Stimulated activated CD8-positive, alpha-beta memory T cell treated with anti-CD3 and anti-CD28 coated beads, Interleukin-7, amount 100 ng/mL, for 24 hours (primary cell): ENCODE measurements at places on chromosomes 5 and 9.
A peak's percentile ranks its signal among the peaks of the same experiment; 100 is the strongest.

GRCh38 chr9:110089681-110090370 is 118.1 kb downstream of the C9orf152 start:
- DNase-seq = no peak

DNA sequence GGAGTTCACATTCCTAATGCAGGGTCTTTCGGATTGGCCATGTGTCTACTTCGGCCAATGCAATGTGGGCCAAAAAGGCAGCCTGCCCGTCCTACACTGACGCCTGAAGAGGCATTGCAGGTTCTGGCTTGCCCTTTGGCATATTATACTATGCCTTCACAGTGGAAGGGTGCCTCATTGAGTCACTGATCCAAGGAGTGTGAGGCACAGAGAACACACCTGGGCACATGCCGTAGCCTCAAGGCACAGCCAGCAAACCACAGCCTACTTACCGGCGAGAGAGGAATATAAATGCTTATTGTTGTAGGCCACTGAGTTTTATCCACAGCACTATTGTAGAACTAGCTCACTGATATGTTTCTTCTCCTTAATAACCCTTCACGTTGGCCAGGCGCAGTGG is 409.6 kb downstream of the GADD45G start:
- no peak for DNase-seq

DNA sequence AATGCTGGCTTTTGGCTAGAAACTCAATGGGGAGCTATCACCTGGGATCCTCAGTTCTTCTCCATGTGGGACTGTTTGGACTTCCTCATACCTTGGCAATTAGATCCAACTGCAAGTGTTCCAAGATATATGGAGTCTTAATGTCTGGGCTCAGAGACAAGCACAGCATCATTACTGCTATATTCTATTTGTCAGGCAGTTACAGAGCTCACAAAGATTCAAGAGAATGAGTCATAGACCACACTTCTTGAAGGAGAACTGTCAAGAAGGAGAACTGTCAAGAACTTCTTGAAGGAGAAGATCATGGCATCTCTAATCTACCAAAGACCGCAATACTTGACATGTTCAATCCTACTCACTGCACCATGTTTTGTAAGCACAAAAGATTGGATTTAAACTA is 106.8 kb upstream of the NREP start:
- no peak for DNase-seq

- no peak for DNase-seq
Observed at GRCh38 chr5:95864944-95865504, 42.5 kb upstream of the GLRX start.

DNA sequence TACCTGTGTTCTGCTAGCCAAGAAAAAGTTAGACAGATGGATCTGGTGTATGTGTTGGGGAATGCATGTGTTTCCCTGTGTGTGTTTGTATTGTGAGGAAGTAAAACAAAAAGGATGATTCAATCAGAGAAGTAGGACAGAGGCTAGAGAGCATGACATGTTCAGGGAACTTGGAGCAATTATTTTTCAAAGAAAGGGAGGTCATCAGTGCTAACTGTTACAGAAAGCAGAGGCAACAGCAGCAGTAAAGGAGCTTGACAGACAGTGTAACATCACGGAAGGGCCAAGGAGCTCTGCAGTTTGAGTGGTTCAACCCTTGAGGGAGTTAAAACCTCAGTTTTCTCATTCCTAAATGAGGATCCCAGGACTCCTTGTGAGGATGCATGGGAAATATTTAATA is 13.2 kb downstream of the SPINK1 start:
- no peak for DNase-seq

GRCh38 chr9:35907711-35908503 is 1.4 kb upstream of the SPAAR start:
- DNase-seq = no peak

- no peak for DNase-seq
Observed at GRCh38 chr9:131580358-131580757, 35.0 kb downstream of the PRRT1B start.

DNA sequence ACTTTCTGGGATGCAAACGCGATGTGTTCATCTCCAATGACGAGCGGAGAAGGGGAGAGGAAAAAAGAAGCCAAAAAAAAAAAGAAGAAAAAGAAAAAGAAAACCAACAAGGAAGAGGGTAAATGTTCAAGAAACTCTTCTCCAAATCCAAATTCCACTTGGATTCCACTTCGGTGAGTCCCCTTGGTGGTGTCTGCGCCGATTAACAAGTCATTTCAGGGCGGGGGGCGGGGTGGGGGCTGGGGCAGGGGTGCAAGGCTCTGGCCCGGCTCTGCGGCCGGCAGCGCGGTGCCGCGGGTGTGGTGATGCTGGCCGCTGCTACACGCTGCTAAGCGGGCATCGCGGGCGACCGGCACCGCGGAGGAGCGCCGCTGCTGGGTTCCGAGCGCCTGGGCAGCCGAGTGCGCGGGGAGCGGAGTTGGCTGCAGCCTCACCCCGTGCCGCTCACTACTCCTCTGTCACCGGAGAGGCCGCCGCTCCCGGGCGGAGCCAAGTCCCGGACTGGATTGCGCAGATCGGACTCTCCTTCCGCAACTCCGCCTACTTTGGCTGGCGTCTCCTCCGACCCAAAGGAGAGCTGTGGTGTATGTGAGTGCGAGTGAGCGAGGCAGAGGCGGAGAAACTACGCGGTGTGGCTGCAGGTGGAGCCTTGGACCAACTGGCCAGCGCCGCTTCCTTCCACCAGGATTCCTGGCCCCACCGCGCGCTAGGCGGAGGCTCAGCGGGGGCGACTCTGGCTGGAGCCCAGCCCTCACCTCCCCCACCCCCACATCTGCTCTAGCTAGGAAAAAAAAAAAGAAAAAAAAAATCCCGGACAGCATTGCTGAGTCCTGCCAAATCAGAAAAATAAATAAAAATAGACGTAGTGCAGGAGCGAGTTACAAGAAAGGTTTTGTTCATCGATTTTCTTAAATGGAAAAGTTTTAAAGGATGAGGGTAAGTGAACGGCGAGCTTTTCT is at the start of gene SEMA6A:
TSS of gene SEMA6A (minus strand) at position 457 of the 959 bp plus-strand sequence. CDS start 69,879 bp downstream, outside the sequence.
- DNase-seq = peak; percentile 21

GRCh38 chr9:133791735-133792649 is 53.8 kb upstream of the SARDH start:
- DNase-seq = no peak

GRCh38 chr9:14838701-14839100 is 71.5 kb downstream of the FREM1 start:
- no peak for DNase-seq

DNA sequence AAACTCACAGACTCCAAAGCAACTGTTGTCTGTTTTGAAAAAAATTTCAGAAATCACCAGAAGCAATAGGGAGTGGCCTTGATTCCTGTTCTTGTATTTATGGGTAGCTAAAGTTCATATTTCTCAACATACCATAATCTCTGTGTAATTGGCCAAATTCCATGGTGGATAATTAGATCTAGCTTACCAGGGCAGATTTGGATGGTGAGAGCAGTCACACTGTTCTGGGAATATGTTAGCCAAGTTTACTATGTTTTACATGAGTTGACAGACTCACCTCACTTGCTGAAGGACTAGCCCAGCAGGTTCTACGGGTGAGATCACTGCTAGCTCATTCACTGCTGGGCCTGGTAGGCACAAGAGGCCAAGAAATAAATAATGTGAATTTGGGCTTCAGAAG is 32.7 kb upstream of the CDKN2B start:
- no peak for DNase-seq

DNA sequence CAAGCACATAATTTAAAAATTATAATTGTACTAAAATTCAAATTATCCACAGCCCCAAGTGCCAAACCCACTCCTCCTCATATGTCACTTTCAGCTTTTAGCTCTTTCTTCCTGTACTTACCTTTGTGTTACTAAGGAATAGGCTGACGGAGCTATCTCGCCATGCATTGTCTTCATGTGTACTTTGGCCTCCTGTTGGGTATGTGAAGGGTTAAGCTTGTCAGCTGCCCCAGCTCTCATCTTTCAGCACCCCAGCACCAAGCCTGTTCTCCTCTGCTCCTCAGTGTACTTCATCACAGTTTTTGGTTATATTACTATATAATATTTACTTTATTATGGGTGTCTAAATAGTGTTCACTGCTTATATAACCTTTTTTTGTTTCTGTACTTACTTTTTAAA is 46.2 kb downstream of the OSTF1 start:
- DNase-seq = no peak

GRCh38 chr5:84249918-84250630 is 134.6 kb downstream of the EDIL3 start:
- no peak for DNase-seq

DNA sequence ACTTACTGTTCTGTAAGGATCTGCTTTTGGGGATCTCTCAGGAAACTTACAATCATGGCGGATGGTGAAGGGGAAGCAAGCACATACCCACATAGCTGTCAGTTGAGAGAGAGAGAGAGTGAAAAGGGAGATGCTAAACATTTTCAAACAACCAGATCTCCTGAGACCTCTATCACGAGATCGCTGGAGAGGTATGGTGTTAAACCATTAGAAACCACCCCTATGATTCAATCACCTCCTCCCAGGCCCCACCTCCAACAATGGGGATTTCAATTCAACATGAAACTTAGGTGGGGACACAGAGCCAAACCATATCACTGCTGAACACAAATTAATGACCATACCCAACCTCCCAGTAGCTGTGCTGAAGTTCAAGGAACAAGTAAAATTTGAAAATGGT is 48.2 kb upstream of the PRDM9 start:
- DNase-seq = no peak

GRCh38 chr5:13913962-13914361 is 30.5 kb downstream of the DNAH5 start:
- DNase-seq = no peak

GRCh38 chr5:110225949-110226348 is 500.5 kb downstream of the TMEM232 start:
- DNase-seq = no peak

DNA sequence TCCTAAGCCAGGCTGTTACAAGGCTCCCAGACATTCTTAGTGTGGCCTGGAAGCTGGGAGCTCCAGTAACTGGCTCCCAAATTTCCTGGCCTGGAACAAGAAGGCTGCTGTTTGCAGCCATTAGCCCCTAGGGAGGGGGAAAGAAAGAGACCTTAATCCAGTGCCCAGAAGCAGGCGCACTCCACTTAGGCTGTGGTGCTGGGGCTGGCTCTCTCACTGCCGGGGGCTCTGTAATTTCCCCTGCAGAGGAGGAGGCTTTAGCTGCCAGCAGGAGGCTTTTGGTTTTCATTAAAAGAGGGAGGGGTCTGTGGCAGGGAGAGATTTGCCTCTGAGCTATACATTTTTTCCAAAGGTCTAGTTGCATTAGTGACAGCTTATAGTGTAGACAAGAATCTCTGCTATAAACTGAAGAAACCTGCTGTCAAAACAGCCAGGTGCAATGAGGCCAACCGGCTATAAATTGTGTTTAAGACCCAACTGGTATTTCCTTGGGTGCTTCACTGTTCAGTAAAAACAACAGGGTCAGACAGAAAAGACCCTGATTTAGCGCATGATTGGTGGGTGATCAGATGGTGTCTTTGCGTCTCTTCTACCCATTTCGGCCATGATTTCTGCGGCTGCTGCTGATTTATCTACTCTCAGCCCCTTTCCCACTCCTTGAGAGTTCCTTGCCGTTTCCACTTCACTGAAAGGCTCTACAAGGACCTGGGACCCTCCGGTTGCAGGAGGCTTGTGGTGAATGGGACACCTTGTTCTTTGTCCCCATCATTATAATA is 254.6 kb downstream of the AOPEP start:
- DNase-seq = no peak

DNA sequence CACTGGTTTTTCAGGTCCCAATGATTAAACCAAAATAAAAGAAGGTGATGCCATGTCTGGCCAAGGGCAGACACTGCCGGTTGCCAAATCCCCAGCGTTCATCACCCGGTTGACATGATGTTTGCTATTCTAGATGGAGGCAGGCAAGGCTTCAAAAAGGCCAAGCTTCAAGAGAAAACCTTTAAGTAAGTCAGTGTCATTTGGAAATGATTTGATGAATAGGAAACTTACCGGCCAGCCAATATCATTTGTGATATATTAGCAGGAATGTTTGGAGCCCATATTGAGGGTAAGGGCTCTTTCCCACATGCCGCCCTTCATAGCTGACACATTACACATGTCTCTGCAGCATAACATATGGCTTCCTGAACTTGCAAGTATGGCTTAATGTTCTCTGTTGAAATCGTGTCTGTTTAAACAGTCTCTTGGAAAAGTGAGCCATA is 89.5 kb upstream of the TTC23L start:
- DNase-seq = no peak

- DNase-seq = no peak
Observed at GRCh38 chr5:17838469-17838868, 204.2 kb downstream of the TAF11L14 start.

DNA sequence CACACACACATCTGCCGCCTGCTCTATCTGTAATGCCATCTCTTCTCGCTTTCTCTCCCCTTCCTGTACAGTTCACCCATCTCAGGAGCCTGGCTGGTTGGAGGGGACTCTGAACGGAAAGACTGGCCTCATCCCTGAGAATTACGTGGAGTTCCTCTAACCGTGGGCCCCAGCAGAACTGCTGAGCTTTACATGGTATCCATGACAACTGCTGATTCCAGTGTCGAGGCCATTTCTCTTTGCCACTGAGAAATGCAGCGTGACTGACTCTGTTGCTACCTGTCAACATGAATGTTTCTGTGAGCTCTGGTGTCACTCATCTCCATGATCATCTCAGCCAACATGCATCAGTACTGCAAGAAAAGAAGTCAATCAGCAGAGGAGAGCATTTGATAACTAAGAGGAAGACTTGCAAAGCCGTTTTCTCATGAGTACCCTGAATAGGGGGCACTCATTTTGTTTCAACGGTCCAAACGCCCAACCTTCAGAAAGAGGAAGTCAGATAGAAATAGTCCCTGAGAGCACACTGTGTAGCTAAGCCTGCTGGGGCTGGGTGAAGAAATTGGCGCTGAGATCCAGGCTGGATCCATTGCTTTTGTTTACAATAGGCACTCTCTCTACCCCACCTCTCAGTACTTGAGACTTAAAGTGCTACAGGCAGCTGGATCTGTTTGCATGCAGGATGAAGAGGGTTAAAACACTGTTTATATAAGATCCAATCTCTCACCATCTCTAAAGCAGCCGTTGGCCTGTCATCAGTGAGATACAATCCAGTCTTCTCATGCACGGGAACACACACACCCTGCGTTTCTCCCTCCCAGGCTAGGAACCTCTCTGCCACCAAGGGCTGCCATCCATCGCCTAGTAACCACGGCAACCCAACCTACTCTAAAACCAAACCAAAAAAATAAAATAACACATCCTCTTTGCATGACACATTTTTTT is 180.9 kb downstream of the NR3C1 start:
- no peak for DNase-seq

GRCh38 chr5:57663466-57663865 is 180.9 kb upstream of the ACTBL2 start:
- DNase-seq = no peak

- no peak for DNase-seq
Observed at GRCh38 chr5:137273511-137273910, 225.6 kb downstream of the SPOCK1 start.

- DNase-seq = no peak
Observed at GRCh38 chr5:127839072-127839471, 135.9 kb downstream of the CCDC192 start.

GRCh38 chr5:97107318-97107717 is 35.1 kb downstream of the LIX1 start:
- no peak for DNase-seq

- no peak for DNase-seq
Observed at GRCh38 chr5:9421884-9422283, 124.0 kb downstream of the SEMA5A start.

GRCh38 chr5:16137177-16137576 is 42.4 kb downstream of the MARCHF11 start:
- DNase-seq = no peak

- DNase-seq = no peak
Observed at GRCh38 chr9:6945816-6946215, 188.0 kb downstream of the KDM4C start.
